ENCODE measurements at places on chromosomes 12 and 14.

DNA sequence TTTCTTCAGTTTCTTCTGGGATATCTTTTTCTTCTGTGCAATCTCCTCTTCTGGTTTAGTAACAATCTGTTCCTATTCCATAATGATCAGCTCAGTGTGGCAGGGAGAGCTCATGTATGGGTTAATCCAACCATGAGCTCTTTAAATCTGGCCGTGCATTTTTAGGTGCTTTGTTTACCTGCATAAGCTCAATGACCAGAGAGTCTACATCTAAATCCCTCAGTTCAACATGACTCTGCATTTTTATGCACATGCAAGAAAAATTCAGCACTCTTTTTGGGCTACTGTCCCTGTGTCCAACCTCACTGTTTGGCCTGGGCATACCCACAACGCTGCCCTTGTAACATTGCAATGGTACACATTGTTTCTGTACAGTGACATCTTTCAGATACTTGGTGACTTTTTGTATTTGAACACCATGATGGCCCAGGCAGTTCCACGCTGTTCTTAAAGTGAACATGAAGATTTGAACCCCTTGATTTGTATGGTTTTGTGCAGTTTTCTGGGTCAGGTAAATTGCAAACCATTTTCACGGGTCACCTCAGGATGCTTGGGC, 243.3 kb upstream of the SRRM4 start:
- DNase-seq: no peak

GRCh38 chr14:104280085-104280901, 141.9 kb downstream of the KIF26A start:
- no peak for DNase-seq

DNA sequence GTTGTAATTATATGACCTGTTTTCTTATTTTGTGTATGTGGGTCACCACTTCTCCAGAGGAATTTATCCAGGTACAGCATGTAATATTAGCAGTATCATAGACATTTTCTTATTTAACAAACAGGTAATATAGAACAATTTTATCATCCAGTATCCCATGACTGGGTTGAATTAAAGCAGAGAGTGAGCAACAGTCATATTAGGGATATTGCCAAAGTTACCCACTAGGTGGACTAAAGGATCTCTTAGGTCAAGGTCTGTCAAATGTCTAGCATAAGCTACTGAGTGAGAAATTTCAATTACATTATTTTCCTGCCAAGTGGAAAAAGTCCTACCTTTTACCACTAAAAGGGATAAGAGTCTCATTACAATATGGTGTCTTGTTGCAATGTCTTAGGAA, 62.1 kb upstream of the TRIM9 start:
- no peak for DNase-seq

GRCh38 chr14:20652996-20653975, 11.8 kb upstream of the OR6S1 start:
- DNase-seq: no peak

DNA sequence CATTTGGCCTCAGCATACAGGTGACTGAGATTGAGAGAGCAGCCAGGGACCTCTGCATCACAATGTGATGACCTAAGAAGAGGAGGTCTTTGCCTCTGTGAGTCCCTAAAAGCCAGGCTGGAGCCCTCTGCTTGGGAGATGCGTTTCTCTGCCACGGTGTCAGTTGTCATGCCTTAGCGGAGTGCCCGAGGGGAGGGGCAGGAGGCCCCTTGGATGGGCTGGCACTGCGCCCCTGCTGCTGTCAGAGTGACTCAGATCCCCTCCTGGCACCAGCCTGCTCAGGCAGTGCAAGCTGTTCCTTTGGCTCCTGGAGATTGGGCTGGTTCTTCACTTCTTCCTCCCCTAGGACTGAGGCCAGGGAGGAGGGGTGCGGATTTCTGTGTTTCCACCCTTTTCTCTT, 64.9 kb upstream of the KCNA5 start:
- no peak for DNase-seq
